ENCODE measurements at places on chromosomes 12 and 14.

DNA sequence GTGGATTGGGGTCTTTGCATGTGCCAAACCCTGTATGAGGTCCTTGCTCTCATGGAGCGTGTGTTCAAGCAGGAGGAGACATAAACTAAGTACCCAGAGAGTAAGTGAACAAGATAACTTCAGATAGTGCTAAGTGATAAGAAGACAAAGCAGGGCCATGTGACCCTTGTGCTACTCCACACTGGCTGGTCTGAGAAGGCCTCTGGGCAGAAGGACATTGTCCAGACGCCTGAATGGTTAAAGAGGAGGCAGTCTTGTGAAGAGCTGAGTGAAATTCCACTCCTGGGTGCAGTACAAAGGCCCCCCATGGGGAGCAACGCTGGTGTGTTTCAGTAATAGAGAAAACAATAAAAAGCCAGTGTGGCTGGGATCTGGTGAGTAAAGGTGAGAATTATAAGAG, 93.3 kb upstream of the RIC8B start:
- DNase-seq, result no peak

GRCh38 chr12:112117685-112118084, 7.7 kb upstream of the TRAFD1 start:
- DNase-seq, result no peak

DNA sequence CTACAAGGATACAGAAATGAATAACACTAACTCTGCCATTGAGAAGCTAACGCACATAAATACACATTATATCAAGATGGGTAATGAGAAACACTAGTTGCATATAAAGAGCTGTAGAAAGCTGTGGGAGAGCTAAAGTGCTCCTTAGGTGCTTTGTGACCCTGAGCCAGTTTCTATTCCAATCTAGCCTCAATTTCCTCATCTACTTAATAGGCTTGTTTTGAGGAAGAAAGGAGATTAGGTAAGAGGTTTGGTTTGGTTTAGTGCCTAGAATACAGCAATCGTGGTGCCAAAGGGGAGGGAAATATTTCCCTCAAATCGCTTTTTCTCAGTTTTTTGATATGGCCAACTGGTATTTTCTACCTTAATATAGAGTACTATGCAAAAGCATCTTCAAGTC, 994 bp downstream of the SRP54 start:
- DNase-seq, result no peak

DNA sequence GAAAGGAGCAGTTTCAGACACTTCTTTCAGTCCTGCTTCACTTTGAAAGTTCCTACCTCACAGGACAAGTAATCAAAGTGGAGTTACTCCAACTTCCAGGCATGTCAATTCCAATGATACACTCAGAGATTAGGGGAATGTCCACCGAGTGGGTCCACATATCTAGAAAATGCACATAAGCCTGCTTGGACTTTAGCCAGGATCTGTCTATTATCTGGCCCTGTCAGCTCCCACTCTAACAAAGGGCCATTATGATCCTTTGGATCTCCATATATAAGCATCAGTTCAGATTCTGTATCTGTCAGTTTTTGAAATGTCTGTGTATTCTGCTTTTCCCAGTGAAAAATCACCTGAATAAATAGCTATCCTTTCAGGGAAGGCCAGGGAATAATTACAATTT, 112.9 kb upstream of the ATXN7L3B start:
- no peak for DNase-seq

- DNase-seq, result no peak
Measured at GRCh38 chr14:78752518-78753188, 582.5 kb downstream of the NRXN3 start.

DNA sequence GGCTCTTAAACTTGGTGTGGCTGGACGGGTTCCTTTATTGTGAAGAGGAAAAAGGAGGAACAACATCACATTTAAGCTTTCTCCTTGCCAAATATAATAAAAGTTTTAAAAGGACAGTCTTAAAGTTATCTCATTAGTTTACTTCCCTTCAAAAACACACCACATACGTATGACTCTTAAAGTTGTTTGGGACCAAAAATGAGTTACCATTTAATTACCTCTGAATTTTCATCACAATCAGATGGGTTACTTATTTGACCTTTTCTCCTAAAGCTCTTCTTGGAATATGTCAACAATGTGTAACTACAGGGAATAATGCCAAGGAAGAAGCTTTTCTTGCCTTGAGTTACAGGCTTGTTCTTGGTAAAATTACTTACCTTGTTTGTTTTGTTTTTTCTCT, 16.4 kb downstream of the RAB21 start:
- no peak for DNase-seq

GRCh38 chr14:93343266-93343665, 3.7 kb upstream of the COX8C start:
- no peak for DNase-seq

DNA sequence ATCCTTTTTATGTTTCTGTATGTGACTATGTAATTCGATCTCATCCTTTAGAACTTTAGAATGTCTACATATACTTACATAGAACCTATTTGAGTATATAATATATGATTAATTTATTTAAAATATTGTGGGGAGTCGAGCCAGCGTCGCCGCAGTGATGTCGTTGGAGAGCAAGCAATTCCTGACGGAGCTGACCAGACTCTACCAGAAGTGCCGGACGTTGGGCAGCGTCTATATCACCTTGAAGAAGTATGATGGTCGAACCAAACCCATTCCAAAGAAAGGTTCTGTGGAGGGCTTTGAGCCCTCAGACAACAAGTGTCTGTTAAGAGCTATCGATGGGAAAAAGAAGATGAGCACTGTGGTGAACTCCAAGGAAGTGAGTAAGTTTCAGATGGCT, 6.4 kb upstream of the CD27 start:
- DNase-seq, result no peak

- no peak for DNase-seq
Measured at GRCh38 chr12:46892034-46892705, 66.4 kb upstream of the SLC38A4 start.

All from ELR (cell line).